T47D (cell line): ENCODE measurements at places on chromosomes 6 and 20.

- DNase-seq, result no peak
Measured at GRCh38 chr6:131125431-131125830, 9.8 kb upstream of the AKAP7 start.

DNA sequence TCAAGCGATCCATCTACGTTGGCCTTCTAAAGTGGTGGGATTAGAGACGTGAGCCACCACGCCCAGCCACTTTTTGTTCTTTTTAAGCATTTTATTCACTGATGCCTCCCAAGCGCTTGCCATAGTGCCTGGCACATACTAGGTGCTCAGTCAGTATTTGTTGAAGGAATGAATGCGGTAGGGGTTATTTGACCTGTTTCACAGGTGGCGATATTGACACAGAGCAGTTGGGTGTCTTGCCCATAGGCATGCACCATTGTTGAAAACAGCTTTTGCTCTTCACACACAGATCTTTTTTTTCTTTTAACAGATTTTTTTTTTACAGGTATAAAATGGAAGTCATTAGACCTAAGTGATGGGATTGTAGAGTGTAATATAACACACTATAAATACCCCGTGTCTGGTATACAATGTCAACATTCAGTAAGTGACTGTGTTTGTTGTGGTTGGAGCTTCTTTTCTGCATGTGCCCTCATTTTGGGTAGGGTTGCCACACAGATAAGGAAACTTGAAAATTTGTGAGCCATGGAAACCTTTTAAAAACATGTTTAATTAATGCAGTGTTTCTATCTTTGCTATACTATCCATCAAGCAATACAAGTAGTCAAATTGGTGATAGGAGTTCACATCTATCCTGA lies 24.8 kb downstream of the RREB1 start:
- no peak for DNase-seq

DNA sequence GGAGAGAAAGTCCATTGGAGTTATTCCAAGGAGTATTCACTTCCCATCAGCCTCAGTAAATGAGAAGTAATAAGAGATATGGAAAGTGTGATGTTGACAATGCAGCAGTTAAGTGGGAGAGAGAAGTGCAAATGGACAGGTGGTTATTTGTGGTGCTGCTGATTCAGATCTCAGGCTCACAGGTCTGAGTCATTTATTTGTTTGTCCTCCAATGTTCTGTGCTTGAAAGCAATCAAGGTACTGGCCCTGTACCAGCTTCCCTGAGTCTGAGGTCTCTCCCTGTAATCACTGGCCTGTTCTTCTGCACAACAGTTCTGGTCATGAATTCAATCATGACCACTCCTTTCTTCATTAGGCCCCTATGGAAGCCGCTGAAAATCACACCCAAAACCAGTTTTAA lies 827.7 kb downstream of the MAFB start:
- no peak for DNase-seq

DNA sequence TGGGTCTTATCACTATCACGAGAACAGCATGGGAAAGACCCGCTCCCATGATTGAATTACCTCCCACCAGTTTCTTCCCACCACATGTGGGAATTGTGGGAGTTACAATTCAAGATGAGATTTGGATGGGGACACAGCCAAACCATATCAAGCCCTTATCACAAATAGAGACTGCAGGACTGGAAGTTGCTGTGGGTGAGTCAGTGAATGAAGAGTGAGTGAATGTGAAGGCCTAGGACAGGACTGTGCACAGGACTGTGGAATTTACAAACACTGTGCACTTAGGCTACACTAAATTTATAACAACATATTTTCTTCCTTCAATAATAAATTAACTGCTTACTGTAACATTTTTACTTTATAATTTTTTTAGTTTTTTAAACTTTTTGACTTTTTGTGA lies 30.2 kb upstream of the BCAS1 start:
- no peak for DNase-seq

DNA sequence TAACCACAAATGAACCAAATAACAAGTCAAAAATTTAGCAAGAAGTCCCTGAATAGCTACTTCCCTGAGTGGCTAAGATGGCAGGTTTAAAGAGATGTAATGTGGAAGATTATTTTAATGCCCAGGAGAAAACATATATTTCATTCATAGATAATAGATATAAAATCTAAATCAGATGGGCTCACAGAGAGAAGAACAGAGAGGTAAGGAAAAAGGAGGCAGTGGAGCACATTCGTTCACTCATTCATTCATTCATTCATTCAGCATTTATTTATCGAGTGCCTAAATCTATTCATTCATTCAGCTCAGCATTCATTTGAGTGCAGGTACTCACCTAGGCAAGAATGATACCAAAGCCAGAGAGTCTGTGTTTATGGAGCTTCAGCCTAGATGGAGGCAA lies 32.1 kb upstream of the IYD start:
- no peak for DNase-seq

DNA sequence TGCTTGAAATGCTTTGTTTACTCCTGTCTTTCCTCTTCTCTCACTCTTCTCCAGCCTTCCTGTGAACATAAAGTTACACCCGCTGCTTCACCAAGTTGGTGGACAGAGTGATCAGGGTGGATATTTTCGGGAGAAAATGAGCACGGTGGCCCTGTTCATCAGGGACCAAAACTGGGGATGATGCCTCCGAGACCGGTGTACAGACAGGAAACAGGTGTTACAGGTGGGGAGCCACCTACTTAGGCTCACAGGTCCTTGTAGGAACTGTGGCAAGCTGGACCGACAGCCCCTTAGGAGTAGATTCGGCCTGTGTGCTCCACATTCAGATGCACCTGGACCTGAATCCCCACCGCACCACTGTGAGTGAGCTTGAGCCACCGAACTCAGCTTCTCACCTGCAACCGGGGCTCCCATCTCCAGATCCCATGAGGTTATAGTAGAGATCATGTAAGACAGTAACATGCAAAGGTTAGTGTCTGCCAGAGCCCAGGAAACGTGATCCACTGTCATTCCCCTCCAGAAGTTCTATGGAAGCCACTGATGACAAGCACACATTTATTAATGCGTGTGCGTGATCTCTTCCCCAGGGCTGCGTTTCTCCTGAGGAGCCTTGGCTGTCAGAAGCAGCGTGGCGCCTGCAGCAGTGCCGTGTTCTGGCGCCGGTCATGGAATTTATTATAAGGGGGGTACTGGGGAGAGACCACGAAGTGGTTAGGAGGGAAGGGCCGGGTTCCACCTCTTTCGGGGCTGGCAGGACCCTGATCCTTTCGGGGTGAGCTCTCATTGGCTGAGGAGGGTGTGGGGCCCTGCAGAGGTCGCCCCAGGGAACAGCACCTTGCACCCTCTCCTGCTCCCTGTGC lies 94.2 kb downstream of the ERMARD start:
- no peak for DNase-seq

DNA sequence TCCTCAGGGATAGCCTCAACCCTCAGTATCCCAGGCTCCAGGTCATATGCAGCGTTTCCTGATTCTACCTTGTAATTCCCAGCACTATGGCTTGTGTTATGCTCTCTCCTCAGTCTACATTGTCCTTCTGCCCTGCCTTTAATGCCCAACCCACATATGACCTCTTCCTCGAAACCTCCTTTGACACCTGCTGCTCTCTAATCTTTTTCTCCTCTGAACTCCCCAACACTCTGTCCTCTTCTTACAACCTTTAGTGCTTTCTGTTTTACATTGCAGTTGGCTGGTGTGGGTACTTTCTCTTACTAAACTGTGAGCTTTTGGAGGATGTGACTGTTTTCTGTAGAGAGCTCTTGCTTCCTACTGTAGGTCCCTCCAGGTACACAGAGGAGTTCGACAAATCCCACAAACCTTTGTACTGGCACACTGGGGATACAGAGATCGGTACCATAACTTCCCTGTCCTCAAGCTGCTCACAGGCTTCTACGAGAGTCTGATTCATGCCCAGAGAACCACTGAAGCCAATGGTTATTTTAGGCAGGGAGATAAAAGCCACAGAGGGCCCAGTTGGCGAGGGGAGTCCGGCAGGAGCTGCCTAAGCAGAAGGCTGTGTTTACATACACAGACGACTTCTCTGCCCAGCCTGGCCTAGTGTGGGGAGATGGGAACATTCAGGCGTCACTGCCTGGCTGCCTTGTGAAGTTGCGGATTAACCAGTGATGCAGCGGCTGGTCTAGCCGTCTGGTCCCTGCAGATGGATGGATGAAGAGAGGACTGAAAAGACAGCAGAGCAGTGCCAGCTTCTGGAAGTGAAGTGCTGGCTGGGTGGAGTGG lies 8.4 kb upstream of the EPB41L1 start:
- no peak for DNase-seq
